ENCODE measurements at places on chromosomes 16 and 17.
A peak's percentile ranks its signal among the peaks of the same experiment; 100 is the strongest.

GRCh38 chr17:19290066-19290705 is 53.0 kb downstream of the EPN2 start:
- DNase-seq = no peak

- no peak for DNase-seq
Observed at GRCh38 chr17:32516940-32517701, 30.3 kb downstream of the CDK5R1 start.

DNA sequence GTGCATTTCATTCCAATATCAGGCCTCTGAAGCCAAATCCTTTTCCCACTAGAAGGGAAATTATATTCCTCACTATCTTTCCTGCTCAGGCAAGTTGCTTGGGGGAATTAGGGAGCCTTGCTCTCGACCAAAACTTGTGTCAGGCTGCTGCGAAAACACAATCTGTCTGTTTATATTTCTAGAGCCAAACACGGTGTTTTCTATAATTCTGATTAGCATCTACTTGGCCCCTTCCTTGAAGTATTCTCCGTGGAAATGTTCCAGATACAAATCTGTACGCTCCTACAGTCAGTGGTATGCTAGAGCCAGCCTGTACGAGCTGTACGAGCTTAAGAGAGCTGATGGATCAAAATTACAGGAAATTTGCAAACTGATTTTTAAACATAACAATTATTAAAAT is 299.3 kb upstream of the SALL1 start:
- no peak for DNase-seq

- no peak for DNase-seq
Observed at GRCh38 chr17:1673041-1673785, 11.5 kb downstream of the PRPF8 start.

GRCh38 chr16:23436951-23437350 is 16.0 kb downstream of the COG7 start:
- no peak for DNase-seq

GRCh38 chr17:61130330-61130729 is 269.3 kb upstream of the TBX2 start:
- no peak for DNase-seq

DNA sequence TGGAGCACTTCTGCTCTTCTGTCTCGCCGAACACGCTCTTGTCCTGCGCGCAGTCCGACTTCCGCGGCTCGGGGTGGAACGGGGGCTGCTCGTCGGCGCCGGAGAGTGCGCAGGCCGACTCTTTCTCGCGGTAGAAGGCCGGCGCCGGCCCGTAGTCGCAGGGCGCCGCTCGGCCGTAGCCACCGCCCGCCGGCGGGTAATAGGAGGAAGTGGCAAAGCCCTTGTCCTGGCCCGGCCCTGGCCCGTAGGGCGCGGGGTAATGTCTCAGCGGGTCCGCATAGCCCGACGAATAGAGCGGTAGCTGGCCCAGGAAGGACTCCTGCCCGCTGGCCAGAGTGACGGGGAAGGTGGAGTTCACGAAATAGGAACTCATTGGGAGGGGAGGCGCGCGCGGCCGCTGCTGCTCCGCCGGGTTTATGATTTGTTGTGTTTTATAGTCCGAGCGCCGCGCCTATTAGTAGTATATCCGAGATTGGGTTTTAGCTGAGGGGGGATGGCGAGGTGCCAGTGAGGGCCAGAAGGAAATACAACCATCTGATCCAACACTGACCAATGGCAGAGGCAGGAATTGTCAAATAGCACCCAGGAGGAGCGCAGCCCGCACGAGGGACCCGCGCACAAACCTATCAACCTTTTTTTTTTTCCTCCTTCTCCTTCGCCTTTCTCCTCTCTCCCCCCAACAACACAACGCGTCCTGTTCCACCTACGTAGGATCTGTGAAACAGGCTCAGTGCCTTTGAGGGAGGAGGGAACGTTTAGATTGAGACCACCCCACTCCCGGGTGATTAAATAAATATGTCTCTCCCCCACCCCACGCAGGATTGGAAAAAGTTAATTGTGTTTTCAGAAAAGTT is 4.4 kb upstream of the HOXB5 start:
- DNase-seq = no peak

DNA sequence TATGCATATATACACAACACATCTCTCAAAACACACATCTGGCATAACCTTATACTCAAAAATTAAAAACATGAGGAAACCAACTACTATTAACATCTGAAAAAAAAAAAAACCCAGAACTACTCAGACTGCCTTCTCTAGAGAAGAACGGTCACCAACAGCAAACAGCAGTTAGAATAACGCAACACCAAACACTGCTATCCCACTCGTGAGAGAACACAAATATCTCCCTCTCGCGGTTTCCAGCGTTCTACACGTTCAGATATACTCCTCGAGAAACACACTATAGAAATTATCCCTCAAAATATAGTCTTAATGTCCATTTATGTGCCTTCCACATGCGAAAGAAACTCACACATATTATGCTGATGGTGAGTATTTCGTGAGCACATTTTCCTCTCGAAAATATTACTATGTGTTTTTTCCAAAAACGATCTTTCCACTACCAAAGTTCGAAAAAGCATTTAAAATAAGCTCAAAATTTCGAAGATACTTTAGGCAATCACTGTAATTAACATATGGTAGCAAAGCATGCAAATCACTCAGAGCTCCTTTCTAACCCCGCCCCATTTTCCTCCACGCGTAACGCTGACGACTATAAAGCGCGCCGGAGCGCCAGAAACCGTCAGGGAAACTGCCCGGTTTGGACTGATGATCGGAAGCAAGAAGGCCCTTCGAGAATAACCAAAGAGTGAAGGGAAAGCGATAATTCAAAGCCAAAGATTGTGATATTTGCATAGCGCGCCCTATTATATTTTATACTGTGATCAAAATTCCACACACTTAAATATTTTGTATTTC is 60.1 kb downstream of the TEX14 start:
- peak; percentile 87 for DNase-seq

DNA sequence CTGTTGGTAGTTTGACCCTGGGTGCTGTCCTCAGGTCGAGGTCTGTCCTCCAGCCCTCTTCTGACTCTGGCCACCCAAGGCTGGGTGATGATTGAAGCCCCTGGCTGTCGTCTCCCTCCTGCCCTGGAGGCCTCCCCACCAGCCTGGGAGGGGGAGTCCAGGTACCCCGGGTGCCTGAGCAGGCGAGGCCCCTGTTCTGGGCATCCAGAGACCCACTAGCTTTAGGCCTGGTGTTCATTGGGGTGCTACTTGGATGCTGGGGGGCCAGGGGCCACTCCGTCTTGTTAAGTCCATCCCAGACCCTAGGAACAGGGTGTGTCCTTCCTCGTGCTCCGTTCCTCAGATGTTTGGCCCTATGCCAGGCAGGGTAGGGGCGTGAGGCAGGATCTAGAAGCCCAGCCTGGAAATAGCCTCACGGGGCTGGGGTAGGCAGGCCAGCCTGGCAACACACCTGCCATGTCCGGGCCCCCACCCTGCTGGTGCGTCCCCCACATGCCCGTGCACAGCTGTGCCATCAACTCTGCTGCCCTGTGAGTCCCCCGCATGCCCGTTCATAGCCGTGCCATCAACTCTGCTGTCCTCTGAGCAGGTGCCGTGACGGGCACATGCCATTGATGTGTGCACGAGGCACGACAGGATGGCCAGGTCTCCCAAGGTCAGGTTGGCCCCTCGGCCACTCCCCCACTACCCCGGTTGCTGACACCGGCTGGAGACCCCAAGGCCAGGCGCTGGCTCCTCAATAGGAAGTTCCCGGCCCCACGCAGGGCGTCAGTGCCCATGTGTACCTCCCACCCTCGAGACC is 36.9 kb downstream of the GINS2 start:
- DNase-seq = no peak

DNA sequence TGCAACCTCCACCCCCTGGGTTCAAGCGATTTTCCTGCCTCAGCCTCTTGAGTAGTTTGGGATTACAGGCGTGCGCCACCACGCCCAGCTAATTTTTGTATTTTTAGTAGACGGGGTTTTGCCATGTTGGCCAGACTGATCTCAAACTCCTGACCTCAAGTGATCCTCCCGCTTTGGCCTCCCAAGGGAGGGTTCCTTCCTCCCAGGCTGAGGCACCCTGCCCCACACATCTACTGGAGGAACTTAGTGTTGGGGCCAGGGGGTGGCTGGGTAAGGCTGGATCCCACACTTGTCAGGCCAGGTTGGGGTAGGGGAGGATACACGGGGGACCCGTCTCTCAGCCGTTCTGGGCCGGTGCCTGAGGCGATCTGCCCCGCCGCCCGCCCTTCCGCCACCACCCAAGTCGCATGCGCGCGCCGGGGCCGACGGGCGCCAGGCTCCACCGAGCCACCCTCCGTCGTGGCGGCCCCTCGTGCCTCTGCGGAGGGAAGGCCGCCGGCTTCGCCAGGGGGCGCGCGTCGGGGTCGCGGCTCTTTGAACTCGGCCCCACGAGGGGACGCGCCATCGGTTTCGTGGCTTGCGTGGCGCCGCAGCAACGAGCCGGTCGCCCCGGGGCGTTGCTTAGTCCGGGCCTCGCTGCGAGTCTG is 15.9 kb downstream of the GRB7 start:
- peak; percentile 68 for DNase-seq

Data from stimulated activated CD8-positive, alpha-beta memory T cell treated with anti-CD3 and anti-CD28 coated beads, Interleukin-12 subunit alpha, Interleukin-12 subunit beta, amount 100 ng/mL, for 4 hours (primary cell).